GM23248 (cell line): ENCODE measurements at places on chromosomes 4 and X. TPM values are rescaled to one million over a fixed set of nuclear protein-coding genes. Genes with fewer than 3 reads are reported as not detected.

DNA sequence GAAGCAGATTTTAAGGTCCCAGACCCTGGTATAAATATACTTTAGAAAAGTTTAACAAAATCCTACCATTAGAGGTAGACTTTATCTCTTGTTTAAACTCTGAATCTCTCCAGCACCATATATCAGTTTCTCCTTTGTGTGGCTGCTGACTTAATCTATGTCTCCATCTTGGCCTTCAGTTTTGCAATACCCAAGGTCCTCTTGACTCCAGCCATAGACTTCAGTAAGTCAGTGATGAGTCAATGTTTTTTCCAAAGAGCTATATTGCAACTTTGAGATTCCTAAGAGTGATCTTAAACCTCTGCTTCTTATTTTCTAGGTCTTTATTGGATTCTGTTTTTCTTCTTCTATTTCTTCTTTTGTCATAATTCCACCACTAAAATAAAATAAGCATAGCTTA is 50.8 kb upstream of the ADGRL3 start:
- H3K4me1 ChIP-seq: no peaks in the 10 kb centered on the region
- H3K36me3 ChIP-seq: no peaks in the 10 kb centered on the region
- H3K27ac ChIP-seq: no peak overlapping the region
- H3K27me3 ChIP-seq: no peaks in the 10 kb centered on the region
- DNase-seq: no peak

DNA sequence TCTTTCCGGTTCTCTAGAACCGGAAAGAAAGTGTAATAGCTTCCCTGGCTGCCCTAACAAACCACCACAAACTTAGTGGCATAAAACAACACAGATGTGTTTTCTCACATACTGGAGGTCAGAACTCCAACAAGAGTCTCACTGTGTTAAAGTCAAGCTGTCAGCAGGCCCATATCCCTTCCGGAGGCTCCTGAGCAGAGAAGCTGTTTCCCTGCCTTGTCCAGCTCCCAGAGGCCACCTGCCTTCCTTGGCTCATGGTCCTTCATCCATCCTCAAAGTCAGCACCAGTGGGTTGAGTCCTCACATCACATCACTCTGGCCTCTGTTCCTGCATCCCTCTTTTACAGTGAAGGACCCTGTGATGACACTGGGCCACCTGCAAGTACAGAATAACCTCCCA is 49.8 kb upstream of the HMX1 start:
- H3K36me3 ChIP-seq: no peaks in the 10 kb centered on the region
- H3K27me3 ChIP-seq: peaks cover 8% of the 10 kb centered on the region; the same call in 1 of the 2 replicates
- no peaks in the 10 kb centered on the region for H3K4me1 ChIP-seq
- H3K27ac ChIP-seq: no peak overlapping the region

- DNase-seq: no peak
- H3K4me1 ChIP-seq: no peaks in the 10 kb centered on the region
- H3K27ac ChIP-seq: no peak overlapping the region
- H3K4me3 ChIP-seq: no peak overlapping the region
- H3K27me3 ChIP-seq: no peaks in the 10 kb centered on the region
These were observed 1169.5 kb upstream of the PABPC4L start for GRCh38 chr4:135371137-135371536.

DNA sequence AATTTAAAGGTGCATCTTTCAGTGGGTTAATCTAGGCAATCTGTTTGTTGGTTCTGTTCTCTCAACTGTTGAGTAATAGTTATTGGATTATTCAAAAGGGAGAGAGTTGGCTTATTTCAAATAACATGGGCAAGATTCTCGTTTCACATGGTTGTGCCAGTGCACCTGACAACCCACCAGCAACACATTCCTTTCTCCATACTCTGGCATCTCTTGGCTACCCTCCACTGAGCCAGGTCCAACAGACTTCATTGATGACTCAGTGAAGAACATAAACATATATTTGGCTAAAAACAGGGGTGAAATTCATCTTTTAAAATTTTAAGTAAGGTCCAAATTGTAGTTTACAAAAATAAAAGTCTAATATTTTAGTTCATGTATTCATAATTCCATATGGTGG is 967.2 kb downstream of the RPA4 start:
- no peak overlapping the region for H3K4me3 ChIP-seq
- H3K4me1 ChIP-seq: no peaks in the 10 kb centered on the region
- no peaks in the 10 kb centered on the region for H3K36me3 ChIP-seq
- DNase-seq: no peak
- no peak overlapping the region for H3K27ac ChIP-seq

- no peaks in the 10 kb centered on the region for H3K36me3 ChIP-seq
- H3K27ac ChIP-seq: peak overlapping the region; percentile 100
- peak; percentile 45 for DNase-seq
- no peaks in the 10 kb centered on the region for H3K27me3 ChIP-seq
- peak overlapping the region; percentile 76 for H3K4me3 ChIP-seq
These were observed 54.1 kb downstream of the C4orf51 start for GRCh38 chr4:145734031-145734430.

DNA sequence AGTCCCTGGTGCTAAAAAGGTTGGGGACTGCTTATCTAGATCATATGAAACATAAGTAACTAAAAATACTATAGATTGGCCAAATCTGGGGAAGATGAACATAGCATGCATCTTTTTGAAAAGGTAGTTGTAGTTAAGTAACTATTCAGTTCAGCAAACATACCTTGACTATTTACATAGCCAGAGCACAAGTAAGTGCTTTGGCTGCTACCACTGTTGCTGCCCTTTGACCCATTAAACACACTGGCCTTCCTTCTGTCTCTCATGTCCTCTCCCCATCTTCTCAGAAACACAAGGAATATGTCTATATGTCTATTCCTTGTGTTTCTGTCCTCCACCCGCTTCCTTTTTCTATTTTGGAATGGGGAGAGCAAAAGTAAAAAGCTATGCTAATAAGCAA is 87.9 kb upstream of the SPRY1 start:
- no peak overlapping the region for H3K4me3 ChIP-seq
- H3K27ac ChIP-seq: no peak overlapping the region
- H3K4me1 ChIP-seq: no peaks in the 10 kb centered on the region
- no peaks in the 10 kb centered on the region for H3K36me3 ChIP-seq
- no peaks in the 10 kb centered on the region for H3K27me3 ChIP-seq

DNA sequence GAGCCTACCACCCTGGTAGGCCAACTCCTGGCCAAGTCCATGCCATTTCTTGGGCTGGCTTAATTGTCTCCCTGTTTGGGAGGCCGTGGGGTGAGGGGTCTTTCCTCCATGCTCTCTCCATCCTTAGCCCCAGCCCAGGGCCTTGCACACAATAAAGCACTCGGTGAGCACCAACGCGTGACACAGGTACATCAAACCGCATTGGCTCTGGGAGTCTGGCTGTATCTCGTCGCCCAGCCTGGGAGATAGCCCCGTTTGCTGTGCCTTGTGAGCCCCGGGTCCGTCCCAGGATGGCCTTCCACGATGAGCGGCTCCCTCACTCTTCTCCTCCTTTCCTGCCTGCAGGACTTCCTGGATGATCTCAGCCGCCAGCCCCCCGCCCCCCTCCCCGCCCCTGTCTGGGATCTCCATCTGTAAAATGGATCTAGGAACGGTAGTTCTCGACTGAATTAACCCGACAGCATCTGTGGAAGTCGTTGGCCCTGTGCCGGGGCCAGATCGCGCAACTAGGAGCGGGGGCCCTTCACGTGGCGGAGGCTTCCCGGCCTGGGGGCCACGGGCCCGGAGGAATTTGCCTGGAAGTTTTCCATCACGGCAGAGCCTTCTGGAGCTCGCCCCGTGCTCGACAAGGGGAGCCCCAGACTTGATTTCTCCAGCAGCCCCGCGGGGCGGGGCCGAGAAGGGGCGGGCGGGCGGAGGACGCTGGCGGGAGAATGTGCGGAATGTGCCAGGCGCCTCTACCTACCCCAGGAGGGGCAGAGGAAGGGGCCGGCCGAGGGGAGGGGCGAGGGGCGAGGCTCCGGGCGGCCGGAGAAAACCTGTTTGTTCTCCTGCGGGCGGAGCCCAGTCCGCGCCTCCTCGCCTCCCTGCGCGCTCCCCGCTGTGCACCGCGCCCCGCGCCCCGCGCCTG is at the start of gene ZNF185:
TSS of gene ZNF185 (plus strand) at position 846 of the 910 bp plus-strand sequence. CDS start 16,423 bp downstream, outside the sequence.
- DNase-seq: peak; percentile 13
- H3K4me1 ChIP-seq: 0 out of 2 replicates have a peak, but pooled peaks cover 8% of the 10 kb centered on the region
- H3K4me3 ChIP-seq: peak within 1 kb of the TSS; percentile 51
- no peaks in the 10 kb centered on the region for H3K27me3 ChIP-seq

DNA sequence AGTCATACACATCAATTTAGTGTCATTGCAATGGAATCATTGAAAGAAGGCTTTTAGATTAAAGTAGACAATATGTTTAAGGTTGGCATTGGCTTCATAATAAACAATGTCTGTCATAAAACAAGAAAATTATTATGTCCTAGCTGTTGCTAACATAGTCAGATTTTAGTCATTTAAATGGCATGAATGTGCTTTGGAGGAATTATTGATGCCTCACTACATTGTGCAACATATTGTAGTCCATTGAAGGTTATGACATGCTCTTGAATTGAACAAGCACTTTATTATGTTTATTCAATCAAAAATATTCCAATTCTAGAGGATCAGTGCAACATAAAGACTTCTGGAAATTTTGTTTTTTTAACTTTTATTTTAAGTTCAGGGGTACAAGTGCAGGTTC is 489.8 kb upstream of the AMOT start:
- H3K4me3 ChIP-seq: no peak overlapping the region
- H3K4me1 ChIP-seq: peaks cover 8% of the 10 kb centered on the region; the same call in 1 of the 2 replicates

DNA sequence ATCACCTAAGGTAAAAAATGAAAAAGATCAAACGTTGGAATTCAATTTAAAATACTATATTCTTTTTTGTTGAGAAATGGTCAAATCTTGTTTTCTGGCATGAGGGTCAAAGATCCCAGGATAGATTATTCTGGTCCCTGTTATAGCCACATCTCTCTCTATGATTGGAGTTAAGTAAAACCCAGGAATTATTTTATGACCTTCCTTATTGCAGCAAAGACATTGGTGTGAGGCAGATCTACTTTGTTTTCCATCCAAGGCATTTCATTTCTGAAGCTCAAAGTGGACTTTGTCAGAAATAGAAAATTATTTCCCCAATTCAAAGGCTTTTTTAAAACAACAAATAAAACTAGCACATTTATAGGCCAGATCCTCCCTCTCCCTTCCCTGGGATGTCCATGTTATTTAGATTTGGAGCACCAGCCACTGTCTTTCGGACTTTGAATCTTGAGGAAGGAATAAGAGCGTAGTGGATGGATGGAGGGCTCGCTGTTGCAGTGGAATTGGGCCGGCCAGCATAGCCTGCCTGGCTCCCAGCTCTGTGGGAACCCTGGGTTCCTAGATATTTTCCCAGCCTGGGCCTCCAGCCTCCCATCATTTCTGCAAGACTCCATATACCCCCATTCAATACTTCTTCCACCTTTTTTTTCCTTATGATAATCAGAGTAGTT is 45.6 kb upstream of the HAND2 start:
- DNase-seq: no peak
- no peak overlapping the region for H3K27ac ChIP-seq
- no peaks in the 10 kb centered on the region for H3K36me3 ChIP-seq
- H3K4me3 ChIP-seq: no peak overlapping the region

DNA sequence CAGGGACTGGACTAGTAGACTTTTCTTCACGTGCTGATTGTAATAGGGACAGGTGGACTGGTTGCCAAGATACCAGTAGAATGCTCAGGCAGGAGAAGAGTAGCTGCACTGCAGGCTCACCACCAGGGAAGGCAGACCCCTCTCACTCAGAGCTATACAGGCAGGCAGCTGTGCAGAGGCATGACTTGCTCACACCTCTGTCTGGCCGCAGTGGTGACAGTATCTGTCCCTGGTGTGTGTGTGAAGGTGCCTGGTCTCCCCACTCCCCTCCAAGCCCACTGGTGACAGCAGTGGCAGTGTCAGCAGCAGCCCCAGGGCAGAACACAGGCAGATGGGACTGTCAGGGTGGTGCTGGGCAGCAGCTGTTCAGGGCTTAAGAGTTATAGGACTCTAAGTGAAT is 140.7 kb downstream of the RPS6KA6 start:
- H3K4me1 ChIP-seq: no peaks in the 10 kb centered on the region
- no peak overlapping the region for H3K4me3 ChIP-seq
- DNase-seq: no peak

DNA sequence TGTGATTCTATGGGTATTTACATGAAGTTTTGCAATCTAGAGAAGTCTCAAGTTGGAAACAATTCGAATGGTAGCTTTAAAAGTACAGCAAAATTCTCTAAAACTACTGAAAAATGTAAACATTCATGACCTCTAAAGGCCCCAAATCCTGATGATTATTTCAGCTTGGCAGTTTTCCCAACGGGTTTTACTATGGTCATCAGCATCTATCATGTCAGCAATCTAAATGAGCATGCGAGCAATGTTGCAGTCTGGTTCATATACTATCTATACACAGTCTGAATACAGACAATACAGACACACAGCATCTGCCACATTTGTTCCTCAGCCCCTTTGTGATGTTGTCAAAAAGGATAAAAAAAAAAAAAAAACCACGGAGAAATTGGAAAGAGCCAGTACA is 790.3 kb upstream of the HTR2C start:
- no peak overlapping the region for H3K4me3 ChIP-seq
- H3K27me3 ChIP-seq: no peaks in the 10 kb centered on the region
- H3K36me3 ChIP-seq: no peaks in the 10 kb centered on the region
- no peak for DNase-seq
- H3K27ac ChIP-seq: no peak overlapping the region
- no peaks in the 10 kb centered on the region for H3K4me1 ChIP-seq

DNA sequence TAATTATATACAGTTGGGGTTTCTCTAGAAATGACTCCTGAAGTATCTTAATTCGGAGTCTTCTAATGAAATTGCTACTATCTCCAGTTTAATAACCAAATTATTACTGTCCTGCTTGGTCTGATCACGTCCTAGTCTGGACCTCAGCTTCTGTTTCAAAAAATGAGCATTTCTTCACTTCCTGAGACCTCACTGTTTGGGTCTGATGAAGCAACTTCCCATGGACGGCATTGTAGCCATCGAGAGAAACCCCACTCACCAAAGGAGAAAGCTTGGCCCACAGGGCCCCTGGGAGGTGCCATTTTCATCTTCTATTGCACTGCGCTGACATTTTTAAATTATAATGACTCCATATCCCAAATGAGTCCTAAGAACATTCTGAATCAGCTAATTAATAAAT is 178.0 kb downstream of the MGST2 start:
- no peaks in the 10 kb centered on the region for H3K4me1 ChIP-seq
- no peak overlapping the region for H3K27ac ChIP-seq
- H3K36me3 ChIP-seq: no peaks in the 10 kb centered on the region
- no peaks in the 10 kb centered on the region for H3K27me3 ChIP-seq

DNA sequence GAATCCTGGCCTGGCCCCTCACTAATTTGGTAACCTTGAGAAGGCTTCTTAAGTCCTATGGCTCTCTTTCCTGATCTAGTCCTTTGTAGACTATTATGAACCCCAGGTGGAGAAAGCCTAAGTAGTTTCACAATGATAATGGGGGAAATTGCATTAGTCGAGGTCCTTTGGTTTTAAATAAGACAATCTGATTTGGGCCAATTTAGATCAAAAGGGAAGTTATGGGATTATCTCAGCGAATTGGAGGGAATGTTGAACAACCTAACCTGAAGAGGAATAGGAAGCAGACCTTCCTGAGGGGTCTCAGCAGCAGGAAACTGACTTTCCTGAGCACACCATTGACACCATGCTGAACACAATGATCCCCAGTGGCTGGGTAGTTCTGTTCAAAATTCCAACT is 331.5 kb downstream of the PRDM5 start:
- H3K27me3 ChIP-seq: no peaks in the 10 kb centered on the region
- no peaks in the 10 kb centered on the region for H3K4me1 ChIP-seq
- no peak overlapping the region for H3K27ac ChIP-seq
- H3K4me3 ChIP-seq: no peak overlapping the region
- H3K36me3 ChIP-seq: no peaks in the 10 kb centered on the region
- no peak for DNase-seq

The SPARCL1 gene
- not detected in 2 replicates for total RNA-seq

The SPANXC gene
- total RNA-seq: not detected in 2 replicates

The CENPE gene
- 7.7 and 11.0 TPM in 2 replicates for total RNA-seq

The UGT2B11 gene
- total RNA-seq: not detected in 2 replicates

The PIM2 gene
- total RNA-seq: 4.6 and 5.6 TPM in 2 replicates

The DLG3 gene
- 1.9 TPM in 2 replicates for total RNA-seq

The BCORL1 gene
- 0.38 and 1.7 TPM in 2 replicates for total RNA-seq
